ENCODE measurements at places on chromosomes 11 and 22.

- no peak for DNase-seq
These were observed 713.8 kb downstream of the TBC1D22A start for GRCh38 chr22:47476231-47476630.

- no peak for DNase-seq
These were observed 15.9 kb downstream of the TRIM29 start for GRCh38 chr11:120121914-120122473.

DNA sequence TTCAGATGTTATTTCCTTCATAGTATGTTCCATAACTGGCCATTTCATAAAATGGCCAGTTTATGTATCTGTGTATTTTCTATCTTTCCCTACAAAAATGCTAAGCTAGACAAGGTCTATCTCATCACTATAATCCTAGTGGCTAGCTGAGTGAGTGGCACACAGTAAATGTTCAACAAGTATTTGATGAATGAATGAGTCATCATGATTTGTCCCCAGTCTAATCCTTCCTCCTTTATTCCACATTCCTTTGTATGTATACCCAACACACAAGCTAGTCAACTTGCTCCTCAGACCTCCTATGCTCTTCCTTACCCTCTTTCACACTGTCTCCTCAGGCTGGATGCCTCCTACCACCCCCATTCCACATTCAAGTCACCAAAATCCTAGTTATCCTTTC lies 12.5 kb downstream of the APLNR start:
- no peak for DNase-seq

DNA sequence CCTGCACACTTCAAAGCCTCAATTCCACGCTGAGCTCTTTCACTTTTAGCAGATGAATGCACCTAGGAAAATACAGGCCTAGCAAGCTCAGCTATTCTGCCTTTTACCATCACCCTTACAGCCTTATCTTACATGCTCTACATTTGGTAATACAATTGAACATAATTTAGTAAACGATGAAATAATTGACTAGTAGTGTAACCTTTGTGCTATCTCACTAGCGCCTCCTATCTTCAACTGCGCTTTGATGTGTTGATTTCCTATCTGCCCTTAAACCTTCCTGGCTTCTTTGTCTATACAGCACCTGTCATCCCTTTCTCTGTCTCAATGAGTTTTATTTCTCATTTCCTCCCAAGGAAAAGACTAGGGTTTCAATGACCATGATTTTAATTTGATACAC lies 149.7 kb downstream of the LRRC4C start:
- no peak for DNase-seq

DNA sequence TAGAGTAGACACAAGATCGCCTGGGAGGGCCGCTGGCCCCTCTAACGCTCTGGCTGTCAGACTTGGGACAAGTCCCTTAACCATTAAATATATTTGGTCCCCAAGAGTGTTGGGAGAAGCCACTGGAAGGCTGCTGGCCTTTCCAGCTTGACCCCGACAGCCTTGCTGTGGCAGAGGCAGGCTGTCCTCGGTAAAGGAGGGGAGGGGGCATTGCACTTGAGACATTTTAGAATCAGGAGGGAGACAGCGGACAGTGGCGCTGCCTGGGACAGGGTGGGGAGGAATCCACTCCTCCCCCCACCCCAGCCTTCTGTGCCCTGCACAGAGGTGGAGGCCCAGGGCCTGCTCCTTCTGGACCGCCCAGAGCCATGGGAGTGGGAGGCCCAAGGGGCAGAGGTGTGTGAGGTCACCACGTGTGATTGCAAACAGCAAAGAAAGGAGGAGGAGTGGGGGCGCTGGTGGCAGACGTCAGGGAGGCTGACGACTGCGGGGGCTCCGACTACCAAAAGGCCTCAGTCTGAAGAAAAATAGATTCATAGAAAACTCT lies 28.9 kb downstream of the APOL1 start:
- no peak for DNase-seq

GRCh38 chr22:43478621-43479300 lies 66.9 kb downstream of the MPPED1 start:
- no peak for DNase-seq

DNA sequence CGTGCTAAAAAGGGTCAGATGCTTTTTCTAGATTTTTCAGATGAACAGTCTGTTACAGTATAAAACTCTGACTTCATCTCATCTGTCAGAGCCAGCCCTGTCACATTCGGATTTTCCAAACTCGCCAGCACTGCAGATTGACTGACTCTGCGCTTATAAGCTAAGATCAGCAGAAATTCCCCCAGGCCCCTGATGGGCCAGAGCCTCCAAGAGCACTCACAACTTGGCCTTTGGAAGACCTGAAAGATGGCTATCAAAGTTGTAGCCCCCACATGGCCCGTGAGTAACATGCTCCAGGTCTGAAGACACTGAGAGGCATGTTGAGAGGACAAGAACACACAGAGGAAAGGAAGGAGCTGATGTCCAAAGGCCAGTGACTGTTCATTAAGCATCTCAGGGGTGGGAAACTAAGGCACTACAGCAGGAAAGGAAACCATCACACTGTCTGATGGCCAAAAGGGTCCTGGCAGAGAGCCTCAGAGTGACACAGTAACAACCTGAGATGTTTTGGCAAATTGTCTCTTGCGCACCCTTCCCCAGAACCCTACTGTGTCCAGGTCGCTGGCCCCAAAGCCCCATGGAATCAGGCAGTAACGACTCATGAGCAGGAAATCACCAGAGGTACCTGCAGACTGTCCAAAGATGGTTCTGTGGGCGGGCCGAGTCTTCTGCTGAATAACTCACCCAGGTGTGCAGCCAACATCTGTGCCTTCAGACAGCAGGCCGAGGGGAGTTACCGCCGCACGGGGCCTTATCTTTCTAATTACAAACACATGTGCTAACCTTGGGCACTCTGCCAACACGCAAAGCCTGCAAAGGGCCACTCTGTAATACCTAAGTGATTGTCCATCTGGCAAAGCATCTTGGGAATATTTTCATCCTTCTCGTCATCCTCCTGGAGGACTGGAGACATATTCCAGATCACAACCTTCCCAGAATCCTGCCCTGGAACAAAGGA lies 23.6 kb downstream of the HIRA start:
- no peak for DNase-seq

- DNase-seq: no peak
These were observed 21.1 kb upstream of the UPK3A start for GRCh38 chr22:45263463-45264269.
